ENCODE measurements at places on chromosomes 2 and 18.

DNA sequence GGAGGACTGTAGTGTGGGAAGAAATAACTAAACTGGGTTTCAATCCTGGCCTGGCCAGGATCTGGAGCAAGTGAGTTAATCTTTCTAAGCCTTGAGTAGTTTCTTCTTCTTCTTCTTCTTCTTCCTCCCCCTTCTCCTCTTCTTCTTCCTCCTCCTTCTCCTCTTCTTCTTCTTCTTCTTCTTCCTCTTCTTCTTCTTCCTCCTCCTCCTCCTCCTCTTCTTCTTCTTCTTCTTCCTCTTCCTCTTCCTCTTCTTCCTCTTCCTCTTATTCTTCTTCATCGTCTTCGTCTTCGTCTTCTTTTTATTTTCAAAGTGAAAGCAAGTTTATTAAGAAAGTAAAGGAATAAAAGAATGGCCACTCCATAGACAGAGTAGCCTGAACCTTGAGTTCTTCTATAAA lies 6.5 kb upstream of the IL1RN start:
- DNase-seq = no peak

- no peak for DNase-seq
Observed at GRCh38 chr2:70714141-70714905, 53.7 kb downstream of the ADD2 start.

- DNase-seq = no peak
Observed at GRCh38 chr2:196697825-196698224, 58.3 kb downstream of the CCDC150 start.

- DNase-seq = no peak
Observed at GRCh38 chr18:62572456-62572855, 49.6 kb downstream of the ZCCHC2 start.

DNA sequence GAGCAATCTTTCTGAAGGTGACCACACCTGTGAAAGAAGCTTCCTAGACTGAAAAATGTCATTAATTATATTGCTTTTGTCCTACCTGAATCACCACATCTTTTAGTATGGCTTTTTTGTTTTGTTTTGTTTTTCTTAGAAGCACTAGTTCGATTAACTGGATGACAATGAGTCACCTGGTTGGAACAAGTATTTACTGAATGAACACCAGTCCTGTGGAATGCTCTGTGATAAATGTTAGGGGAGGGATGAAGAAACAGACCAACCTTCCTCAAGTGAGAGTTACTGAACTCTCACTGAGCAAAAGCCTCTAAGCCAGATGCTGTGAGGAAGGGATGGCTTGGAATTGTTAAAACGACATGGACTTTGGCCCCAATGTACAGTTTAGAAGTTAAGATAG lies 26.8 kb upstream of the DCC start:
- DNase-seq = no peak

- no peak for DNase-seq
Observed at GRCh38 chr2:134774786-134775641, 56.2 kb upstream of the TMEM163 start.

GRCh38 chr2:44983836-44984604 lies 25.2 kb downstream of the SIX2 start:
- no peak for DNase-seq

DNA sequence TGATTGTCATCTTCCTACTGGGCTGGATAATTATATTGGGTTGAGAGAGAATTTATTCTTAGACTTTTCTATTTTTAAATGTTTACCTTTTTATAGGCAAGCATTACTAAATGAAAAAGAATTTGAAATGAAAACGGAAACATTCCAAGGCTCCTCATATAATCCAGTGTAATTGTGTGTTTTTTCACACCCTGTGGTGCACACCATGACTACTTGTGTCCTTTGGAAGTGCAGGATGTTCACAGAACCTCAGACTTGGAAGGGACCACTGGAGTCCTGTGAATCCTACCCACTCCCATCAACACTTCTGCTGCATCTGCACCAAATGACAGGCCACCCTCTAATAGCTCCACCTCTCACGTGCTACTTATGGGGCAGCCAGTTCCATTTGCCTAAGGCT lies 48.0 kb downstream of the NAT8 start:
- DNase-seq = no peak

GRCh38 chr2:119579424-119580295 lies 35.4 kb downstream of the CFAP221 start:
- no peak for DNase-seq

DNA sequence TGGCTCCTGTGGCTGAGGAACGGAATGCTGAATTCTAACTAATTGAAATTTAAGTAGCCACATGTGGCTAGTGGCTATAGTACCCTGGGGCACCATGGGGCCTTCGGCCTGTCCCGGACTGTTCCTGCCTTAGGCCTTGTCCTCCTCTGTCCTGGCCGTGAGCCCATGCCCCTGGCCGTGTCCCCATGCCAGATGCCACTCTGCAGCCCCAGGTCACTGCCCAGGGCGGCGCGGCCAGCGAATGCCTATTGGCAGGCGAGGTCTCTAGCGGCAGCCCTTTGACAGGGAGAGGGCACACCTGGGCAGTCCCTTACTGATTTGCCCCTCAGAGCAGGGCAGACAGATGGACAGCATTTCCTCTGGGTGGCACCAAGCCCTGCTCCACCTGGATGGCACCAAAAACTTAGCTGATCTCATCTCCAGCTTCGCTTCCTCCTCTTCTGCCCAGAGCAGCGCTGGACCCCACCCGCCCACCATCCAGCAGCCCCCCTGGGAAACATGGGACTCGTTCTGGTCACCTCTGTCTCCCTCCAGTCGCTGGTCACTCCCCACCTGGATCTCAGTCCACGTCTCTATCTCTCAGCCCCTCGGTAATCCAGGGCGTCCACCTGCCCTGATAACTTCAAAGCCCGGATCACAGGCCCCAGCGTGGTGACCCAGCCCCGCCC lies 1.1 kb upstream of the DGKD start:
- DNase-seq = no peak

GRCh38 chr18:3495691-3496430 lies 45.9 kb downstream of the TGIF1 start:
- DNase-seq = no peak

- DNase-seq = no peak
Observed at GRCh38 chr2:27887830-27888229, 2.4 kb downstream of the RBKS start.

DNA sequence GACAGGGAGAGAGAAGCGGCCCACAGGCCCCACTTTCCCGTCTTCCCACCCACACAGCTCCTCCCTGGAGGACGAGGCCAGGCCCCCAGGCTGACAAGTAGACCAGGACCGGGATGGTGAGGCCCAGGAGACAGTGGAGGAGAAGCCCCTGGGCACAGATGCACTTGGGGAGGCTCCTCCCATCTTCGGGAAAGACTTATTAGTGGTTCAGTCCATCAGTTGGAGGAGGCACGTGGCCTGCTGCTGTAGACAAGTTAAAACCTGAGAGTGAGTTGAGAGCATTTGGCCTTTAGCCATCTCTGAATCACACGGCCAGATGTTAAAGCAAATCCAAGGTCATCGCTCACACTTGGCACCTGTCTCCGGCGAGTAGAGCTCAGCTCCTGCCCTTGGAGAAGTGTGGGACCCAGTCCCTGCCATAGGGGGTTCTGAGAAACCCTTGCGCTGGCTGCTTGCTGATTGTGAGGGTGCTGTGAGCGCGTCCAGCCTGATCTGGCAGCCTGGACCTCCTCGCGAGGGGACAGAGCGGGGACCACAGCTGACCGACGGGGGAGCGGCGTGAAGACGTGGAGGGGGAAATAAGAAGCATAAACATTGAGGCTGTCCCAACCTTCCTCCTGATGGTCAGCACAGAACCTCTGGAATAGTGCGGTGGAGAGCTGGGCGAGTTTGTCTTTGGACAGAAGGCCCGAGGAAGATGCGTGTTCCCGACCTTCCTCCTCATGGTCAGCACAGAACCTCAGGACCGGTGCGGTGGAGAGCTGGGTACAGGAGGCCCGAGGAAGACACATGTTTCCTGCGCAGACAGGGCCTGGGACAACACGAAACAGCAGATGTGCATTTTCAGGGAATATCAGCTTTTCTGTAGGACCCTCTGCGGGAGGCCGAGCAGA lies 24.7 kb upstream of the ALLC start:
- DNase-seq = no peak

- DNase-seq = no peak
Observed at GRCh38 chr18:56214706-56215105, 423.7 kb downstream of the TXNL1 start.

DNA sequence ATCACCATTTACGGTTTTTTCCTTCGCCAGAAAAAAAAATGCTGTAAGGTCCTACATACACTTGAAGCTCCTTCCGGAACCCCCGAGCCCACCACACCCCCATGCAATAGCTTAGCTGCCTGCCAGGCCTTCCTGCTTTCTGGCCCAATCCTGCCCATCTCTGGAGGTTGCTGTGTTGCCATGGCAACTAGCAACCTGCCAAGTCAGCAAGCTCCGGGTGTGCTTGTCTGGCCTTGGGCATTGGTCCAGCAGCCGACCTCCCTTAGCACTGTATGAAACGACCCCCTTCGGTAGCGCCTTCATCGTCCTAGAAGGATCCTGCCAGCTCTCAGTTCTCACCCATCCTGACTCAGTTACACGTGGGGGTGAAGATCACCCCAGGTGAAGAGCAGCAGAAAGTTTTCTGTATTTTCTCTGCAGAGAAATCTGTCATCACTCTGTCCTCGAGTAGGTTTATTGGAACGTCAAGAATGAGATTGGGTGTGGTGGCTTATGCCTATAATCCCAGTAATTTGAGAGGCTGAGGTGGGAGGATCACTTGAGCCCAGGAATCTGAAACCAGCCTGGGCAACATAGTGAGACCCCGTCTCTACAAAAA lies 47.4 kb upstream of the MTCL1 start:
- no peak for DNase-seq

- DNase-seq = no peak
Observed at GRCh38 chr2:237509151-237509550, 22.1 kb downstream of the MLPH start.

DNA sequence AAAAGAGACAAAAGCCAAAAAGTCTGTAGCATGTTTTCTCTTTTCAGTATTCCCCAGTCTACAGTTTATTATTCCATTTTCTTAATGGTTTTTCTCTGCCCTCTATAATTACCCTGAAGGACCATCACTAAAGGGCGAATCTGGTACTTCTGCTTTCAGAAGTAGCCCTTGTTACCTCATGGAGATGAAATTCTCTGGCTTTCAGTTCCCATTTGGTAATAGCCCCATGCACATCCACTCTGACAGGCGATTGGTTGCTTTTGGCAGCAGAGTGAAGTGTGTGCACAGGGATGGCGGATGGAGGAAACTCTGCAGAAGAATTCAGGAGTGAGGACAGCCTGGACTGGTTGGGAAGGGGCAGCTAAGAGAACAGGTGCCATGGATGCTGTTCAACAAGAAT lies 66.3 kb upstream of the NABP1 start:
- DNase-seq = no peak

- no peak for DNase-seq
Observed at GRCh38 chr2:38474021-38474456, 97.0 kb upstream of the ATL2 start.

DNA sequence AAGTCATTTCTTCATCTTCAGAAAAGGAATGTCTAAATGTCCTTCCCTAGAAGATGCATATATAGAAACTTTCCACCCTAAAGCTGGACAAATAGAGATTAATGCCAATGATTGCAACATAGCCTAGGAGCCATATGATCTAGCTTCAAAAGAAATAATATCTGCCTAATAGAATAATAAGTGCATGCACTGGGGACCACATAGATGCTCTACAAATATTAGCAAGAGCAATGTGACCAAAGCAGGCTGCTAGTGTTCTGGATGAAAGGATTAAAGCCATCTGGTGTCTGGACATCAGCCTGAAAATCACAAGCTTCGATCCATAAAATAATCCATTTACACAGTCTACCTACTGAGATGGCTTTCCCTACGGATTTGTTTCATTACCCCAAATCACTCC lies 280.1 kb upstream of the KLHL14 start:
- DNase-seq = no peak

DNA sequence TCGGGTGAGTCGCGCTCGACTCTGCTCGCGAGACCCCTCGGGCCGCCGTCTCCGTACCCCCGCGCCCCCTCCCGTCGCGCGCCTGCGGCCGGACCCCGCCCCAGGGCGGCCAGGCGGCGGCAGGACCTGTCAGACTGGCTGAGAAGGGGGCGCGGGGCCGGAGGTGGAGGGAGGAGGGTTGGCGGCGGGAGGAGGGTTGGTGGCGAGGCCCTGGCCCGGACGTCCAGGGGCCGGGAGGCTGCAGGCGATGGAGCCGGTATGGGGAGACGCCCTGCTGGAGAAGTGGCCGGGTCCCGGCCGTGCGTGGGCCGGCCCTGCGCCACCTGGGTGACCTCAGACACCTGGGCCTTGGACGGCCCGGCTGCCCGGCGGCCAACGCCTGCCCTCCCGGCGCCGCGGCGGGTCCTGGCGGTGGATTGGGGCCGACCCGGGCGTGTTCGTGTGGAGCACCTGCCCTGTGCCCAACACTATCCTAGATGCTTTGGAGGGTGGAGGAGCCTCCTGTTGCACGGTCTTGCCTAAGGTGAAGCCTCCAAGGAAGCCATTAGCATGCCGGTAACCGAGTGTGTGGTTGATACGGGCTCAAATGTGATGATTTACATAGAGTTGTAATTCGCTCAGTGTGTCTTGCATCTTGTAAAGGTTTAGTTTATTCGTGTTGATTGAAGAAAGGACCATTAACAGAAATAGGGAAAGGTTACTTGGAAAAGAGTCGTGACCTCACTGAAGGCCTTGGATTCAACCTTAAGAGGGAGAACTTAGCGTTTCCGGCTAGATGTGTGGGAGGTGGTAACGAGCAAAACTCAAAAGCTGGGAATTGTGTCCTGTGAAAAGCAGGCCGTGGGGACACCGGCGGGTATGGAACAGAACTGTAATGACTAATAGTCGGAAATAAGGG lies 550 bp downstream of the MYL12B start:
- no peak for DNase-seq

GRCh38 chr2:25558262-25558661 lies 115.1 kb downstream of the DTNB start:
- no peak for DNase-seq

DNA sequence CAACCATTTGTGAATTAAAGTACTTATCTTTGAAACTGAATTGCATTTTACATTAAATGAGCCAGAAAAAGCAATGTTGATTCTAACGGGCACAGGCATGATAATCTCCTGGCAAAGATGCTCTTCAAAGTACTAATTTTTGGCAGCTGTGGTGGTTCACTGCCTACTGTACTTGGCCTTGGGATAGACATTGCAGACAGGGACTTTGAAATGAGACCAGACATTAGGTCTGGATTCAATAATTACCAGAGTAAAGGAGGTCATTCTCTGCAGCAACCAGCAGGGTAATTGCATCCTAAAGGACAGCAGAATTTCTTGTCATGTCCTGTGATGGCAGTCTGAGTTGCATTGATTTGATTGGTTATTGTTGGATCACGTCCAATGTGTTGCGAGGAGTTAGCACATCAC lies 986.5 kb downstream of the TDRD15 start:
- no peak for DNase-seq

Measured in progenitor cell of endocrine pancreas (in vitro differentiated cells).